ENCODE measurements at places on chromosomes 12 and 14. TPM values are rescaled to one million over a fixed set of nuclear protein-coding genes. Genes with fewer than 3 reads are reported as not detected.

GRCh38 chr12:106369624-106370346 is 12.2 kb downstream of the POLR3B start:
- DNase-seq: peak; percentile 42

- no peak for DNase-seq
These were observed 4.3 kb downstream of the RNASE1 start for GRCh38 chr14:20798318-20798717.

DNA sequence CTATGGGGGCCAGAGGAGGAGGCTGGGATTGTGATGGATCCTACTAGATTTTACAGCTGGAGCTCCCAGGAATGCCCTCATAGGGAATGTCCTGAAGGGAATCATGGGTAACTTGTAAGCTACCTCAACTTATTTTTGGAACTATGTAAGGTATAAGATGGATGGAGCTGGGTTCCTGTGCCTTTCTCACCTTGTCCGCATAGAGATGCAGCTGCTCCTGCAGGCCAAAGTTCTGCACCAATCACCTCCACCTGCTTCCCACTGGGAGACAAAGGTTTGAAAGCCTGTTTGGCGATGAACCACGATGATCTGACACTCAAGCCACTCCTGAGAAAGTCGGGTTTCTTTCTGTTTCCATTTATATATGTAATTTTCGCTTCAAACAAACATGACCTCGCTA is 648 bp upstream of the AKAP5 start:
- DNase-seq: no peak

- DNase-seq: no peak
These were observed 8.9 kb downstream of the HVCN1 start for GRCh38 chr12:110680032-110680431.

GRCh38 chr14:33880330-33880729 is 70.5 kb downstream of the EGLN3 start:
- no peak for DNase-seq

DNA sequence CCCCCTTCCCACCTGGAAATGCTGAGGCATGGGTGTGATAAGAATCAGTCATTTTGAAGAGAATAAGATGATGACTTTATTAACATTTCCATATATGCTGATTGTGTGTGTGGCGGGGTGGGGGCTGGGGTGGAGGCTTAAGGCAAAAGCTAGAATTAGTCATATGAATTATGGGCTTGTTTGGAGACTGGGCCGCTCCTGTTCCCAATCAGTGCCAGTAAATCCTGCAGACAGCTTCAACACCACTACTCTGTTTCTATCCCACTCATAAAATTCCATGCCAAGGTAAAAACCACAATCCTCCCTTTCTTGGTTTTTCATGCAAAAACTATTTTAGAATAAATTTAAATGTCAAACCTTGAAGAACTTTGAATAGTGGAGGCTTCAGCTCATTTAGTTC is 29.9 kb upstream of the SLC38A2 start:
- peak; percentile 83 for DNase-seq

DNA sequence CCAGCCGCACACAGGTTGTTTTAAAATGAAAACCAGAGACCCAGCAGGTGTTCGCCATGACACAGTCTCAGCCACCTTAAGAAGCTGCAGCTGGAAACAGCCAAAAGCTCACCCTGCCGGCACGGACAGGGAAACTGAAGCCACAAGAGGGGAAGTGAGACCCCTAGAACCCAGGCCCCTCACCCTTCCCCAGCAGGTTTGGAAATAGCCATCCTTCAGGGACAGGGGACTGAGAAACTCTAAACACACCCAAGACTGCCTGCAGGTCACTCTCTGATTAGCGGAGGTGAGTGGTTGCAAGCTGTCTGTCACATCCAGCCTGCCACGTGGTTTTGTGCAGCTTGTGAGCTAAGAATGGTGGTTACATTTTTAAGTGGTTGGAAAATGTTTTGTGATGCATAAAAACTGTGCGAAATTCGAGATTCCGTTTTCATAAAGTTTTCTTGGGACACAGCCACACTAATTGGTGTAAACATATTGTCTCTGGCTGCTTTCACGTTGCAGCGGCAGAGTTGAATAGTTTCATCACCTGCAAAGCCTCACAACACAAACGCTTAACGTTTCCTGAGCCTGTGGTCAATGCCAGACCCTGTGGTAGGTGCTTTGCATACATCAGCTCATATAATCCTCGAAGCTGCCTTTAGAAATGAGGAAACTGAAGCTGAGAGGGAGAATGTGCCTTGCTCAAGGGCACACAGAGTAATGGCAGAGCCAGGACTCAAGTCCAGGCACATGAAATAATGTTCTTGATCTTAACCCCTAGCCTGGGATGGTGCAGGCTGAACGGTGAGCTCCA is 1.7 kb upstream of the SELPLG start:
- no peak for DNase-seq

DNA sequence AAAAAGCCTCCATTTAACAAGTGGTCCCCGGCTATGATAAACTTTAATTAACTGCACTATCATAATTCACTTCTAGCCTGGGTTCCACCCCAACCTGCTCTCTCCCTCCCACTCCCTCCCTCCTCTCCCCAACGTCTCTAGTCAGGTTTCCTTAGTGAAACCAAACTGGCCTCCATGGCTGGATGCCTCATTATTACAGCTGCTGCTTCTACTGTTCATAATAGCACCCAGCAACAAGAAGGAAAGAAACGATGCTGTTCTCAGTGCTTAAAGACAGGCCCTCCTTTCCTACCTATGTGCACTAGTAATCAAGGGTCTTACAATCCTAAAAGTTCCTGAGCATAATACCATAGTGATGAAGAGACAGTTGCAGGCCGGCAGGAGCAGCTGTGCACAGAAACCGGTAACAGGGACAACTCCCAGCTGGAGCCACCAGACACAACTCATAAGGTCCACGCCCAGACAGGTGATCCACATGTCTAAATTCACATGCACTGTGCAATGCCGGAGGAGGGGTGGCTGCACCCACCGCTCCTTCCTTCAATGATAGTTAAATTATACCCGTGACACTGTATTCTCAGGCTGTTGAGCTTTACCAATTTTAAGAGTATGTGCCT is 6.2 kb downstream of the IRF2BPL start:
- no peak for DNase-seq

DNA sequence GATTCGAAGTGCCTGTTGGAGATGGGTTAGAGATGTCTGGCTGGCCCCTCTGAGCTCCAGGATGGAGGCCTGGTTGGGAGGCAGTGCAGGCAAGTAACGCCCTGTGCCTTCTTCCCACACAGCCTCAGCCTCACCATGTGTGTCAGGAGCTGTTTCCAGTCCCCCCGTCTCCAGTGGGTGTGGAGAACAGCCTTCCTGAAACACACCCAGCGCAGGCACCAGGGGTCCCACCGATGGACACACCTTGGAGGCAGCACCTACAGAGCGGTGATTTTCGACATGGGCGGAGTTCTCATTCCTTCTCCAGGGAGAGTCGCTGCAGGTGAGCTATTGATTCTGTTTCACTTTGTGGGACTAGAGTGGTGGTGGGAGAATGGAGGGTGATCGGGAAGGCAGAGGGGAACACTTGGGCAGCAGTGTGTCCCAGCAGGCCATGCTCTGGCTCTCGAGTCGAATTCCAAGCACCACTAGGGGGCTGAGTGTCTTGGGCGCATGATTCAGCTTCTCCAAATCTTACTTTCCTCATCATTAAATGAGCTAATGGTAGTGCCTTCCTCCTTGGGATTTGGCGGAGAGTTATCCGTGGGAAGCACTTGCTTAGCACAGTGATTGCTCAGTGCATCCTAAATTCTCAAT is 6.8 kb downstream of the ACAD10 start:
- DNase-seq: peak; percentile 7

PPP4R4 gene
- total RNA-seq: 17.6 TPM

GRCh38 chr12:106301611-106302321 is 767 bp upstream of the TCP11L2 start:
- DNase-seq: peak; percentile 64

DNA sequence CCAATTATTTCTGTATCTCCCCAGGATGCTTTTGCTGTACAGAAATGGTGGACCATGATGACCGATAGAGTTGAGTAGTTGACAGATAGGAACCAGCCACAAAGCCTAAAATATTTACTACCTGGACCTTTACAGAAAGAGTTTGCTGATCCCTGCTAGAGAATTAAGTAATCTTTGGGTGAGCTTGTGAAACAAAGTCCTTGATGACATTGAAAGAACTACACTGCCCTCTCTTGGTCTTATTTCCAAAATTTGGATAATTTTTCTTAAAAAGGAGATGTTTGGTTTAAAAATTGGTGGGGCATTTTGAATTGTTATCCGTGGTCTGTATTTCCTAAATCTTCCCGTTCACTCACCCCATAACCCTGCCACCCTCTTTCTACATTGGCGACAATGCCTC is 13.7 kb upstream of the TCTN1 start:
- DNase-seq: peak; percentile 18

GRCh38 chr14:36756226-36756625 is 94.6 kb downstream of the PAX9 start:
- DNase-seq: no peak

DNA sequence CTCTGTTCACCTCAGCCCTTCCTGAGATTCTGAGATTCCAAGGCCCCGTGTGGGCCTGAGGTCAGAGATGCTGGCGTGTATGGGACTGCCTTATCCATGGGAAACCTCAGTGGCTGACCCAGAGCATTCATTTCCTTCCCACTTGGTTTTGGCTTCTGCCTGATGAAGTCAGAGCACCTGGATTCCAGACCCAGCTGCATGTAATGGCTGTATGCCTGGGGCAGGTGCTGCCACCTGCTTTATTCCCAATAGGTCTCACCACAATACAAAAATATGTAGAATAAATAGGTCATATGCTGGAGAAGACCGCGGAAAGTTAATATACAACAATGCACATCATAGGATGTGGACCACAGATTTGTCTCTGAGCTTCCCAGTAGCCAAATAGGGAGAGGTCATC is 25.6 kb downstream of the FIGNL2 start:
- no peak for DNase-seq

GRCh38 chr14:56198438-56198837 is 80.2 kb downstream of the PELI2 start:
- no peak for DNase-seq

GRCh38 chr14:53304726-53305381 is 151.7 kb upstream of the DDHD1 start:
- DNase-seq: no peak

DNA sequence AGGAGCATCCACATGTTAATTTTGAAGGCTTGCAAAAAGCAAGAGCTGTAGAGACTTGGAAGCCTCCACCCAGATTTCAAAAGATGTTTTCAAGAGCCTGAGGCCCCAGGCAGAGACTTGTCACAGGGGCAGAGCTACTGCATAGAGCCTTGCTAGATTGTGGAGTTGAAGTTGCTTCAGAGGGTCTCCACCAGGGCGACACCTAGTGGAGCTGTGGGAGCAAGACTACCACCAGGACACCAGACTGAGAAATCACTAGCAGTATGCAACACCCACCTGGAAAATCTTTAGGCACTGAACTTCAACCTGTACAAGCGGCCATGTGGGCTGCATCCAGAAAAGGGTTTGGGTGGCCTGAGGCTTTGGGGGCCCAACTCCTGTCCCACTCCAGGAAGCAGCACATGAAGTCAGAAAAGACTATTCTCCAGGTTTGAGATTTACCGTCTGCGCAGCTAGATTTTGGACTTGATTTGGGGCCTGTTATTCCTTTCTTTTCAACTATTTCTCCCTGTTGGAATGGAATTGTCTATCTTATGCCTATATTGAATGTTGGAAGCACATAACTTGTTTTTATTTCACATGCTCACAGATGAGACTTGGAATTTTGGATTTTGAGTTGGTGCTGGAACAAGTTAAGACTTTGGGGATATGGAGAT is 508.6 kb downstream of the FLRT2 start:
- DNase-seq: peak; percentile 30

- no peak for DNase-seq
These were observed 21.9 kb downstream of the CCDC91 start for GRCh38 chr12:28212182-28212581.

MMP19 gene
- 8.4 TPM for total RNA-seq

- DNase-seq: no peak
These were observed 17.7 kb downstream of the POP5 start for GRCh38 chr12:120563495-120563894.

GRCh38 chr14:80768646-80769045 is 172.9 kb downstream of the CEP128 start:
- no peak for DNase-seq

DNA sequence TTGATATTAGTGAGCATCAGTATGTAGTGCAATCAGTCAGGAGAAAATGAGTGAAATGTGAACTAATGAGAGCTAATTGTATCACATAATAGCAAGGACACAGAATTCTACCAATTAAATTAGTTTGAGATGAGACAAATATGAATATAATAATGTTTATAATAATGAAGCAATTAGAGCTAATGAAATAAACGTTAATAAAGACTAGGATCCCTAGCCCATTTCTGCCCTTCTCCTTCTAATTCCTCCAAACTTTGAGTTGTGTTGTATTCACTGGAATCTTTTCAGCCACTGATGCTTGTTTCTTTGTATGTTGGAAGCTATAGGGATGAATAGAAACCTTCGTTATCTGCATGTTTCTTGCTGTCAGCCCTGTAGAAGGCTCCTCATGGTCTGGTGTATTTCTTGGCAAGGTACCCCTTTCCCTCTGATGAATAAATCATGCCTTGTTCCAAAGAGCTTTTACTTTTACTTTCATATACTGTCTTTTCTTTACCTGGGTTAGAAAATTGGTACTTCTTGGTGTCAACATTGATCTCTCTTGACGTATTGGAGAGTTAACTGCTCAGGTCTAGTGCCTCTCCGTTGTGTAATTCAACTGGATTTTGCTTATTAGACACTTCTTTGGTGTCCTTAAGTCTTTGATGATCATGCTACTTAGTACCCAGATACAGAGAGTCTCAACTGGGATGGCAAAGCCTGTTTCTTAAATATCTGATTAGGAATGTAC is 154.8 kb downstream of the PTCSC3 start:
- DNase-seq: no peak

CMKLR1 gene
- 0.51 TPM for total RNA-seq

DNA sequence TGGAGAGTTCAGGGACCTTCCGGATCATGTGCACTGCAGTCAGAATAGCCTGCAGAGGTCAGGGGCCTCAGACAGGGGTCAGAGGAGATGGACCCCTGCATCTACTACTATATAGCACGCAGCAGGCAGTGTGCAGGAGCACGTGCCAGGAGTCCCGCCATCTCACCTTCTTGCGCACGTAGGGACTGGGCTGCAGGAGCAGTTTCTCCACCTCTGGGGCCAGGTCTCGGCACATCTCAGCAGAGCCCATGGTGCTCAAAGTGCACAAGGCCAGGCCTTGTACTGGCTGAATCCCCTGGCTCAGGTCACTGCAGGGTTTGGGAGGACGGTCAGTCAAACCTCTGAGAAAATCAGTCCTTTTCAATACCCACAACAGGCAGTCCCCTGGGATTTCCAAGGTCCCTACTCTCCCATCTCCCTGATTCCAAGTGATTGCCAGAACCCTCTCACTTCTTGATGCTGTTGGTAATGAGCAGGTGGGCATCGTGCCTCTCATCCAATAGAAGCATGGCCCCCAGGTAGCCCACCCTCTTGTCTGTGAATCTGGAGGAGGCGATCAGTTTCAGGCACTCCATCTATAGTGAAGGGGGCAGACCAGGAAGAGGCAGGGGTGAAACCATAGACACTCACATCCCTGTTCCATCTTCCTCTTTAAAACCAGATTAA is 1.3 kb downstream of the AP1G2 start:
- no peak for DNase-seq

CACNA2D4 gene
- 0.74 TPM for total RNA-seq

Measured in Daoy (cell line).